Omental fat pad (tissue), 4 donors: ENCODE measurements at places on chromosomes 7 and 10.

DNA sequence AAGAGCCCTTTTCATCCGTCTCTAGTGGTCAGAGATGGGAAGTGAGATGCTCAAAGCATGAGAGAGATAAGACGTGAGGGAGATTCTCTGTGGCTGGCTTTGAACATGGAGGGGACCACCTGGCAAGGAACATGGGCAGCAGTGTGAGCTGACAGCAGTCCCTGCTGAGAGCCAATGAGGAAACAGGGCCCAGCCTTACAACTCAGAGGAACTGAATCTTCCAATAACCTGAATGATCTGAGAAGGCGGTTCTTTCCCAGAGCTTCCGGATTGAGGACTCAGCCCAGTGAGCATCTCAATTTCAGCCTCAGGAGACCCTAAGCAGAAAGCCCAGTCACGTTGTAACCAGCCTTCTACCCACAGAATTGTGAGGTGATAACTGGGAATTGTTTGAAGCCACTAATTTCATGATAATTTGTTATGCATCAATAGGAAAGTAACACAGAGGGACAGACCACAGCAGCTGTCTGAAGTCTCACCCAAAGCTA, 33.9 kb upstream of the IKZF1 start:
- DNase-seq, result no peak

DNA sequence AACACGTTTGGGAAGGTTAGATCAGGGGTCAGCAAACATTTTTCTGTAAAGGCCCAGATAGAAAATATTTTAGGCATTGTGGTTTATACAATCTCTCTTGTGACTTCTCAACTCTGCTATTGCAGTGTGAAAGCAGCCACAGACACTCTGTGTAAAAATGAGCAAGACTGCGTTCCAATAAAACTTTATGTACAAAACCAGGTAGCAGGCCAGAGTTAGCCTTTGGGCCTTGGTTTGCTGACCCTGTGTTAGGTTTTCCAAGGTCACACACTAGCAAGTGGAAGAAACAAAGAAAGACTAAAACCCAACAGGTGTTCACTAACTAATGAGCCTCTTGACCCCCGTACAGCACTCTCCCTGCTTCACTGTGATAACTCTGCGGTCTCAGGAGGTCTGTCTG, 14.9 kb upstream of the PAXIP1 start:
- no peak for DNase-seq

- DNase-seq, result no peak
These were observed 24.3 kb downstream of the FBXW4 start for GRCh38 chr10:101670635-101671034.

- no peak for DNase-seq
These were observed 1.9 kb downstream of the INA start for GRCh38 chr10:103278862-103279298.

GRCh38 chr10:17229717-17229966, 1.6 kb downstream of the VIM start:
- no peak for DNase-seq

DNA sequence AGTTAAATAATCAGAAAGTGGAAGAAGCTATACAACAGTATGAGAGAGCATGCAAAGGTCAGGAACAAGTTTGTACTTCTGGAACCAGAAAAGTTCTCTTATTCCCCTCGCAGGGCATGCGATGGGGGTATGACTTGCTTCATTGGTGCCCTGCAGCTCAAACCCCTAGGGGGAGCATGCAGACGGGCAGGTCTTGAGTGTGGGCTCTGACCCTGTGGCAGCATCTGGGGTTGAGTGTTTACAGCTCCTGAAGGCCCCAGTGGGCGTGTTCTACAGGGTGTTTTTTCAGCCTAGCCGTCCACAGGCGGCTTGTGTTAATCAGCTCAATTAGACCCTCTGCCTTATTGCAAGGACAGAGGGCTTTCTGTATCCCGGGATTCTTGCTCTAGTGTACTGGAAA, 44.5 kb downstream of the KIF20B start:
- DNase-seq, result no peak

GRCh38 chr10:113278221-113278620, 274.6 kb upstream of the HABP2 start:
- DNase-seq, result no peak

DNA sequence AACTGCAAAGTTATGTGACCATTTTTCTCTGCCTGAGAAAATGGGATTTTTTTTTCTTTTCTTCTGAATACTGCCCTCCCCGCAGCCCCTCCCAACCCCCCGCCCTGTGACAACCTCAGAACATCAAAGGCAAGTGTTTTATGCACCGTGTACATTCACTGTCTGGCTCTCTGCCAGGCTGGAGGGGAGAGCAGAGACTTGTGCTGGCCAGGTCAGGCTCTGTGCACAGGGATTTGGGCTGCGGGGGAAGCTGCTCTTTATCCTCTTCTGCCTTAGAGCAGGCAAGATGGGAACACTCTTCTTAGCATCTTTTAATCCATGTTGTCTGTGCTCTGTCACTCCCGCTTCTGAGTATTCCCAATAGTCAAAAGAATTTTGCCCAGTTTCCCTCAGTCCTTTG, 195.1 kb downstream of the CCSER2 start:
- no peak for DNase-seq

- DNase-seq, result no peak
These were observed 56.2 kb downstream of the JMJD1C start for GRCh38 chr10:63409465-63410027.

DNA sequence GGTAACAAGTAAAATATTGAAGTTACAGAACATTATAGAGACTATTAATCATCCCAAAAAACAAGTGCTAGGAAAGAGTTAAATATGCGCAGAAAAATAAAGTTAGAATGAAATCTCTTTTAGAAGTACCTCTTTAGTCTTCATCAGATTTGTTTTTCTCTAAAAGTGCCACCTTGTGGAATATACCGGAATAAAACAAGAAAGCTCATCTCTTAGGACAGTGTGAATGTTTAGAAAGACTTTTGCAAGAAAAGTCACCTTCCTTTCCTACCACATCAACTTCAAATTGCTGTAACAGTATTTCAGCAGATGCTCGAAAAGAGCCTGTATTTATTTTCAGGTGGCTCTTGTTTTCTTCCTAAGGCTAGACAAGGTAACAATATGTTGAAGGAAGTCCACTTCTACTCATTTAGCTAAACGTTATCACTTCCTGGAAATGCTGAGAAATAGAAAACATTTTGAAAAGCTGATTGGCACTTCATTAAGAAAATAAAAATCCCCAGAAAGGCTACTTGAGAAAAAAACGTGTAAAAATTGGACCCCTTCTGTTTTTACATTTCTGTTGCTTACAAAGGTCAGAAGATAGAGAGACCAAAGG, 19.8 kb upstream of the FAM133B start:
- no peak for DNase-seq

GRCh38 chr10:3043512-3044368, 23.6 kb upstream of the PFKP start:
- no peak for DNase-seq

DNA sequence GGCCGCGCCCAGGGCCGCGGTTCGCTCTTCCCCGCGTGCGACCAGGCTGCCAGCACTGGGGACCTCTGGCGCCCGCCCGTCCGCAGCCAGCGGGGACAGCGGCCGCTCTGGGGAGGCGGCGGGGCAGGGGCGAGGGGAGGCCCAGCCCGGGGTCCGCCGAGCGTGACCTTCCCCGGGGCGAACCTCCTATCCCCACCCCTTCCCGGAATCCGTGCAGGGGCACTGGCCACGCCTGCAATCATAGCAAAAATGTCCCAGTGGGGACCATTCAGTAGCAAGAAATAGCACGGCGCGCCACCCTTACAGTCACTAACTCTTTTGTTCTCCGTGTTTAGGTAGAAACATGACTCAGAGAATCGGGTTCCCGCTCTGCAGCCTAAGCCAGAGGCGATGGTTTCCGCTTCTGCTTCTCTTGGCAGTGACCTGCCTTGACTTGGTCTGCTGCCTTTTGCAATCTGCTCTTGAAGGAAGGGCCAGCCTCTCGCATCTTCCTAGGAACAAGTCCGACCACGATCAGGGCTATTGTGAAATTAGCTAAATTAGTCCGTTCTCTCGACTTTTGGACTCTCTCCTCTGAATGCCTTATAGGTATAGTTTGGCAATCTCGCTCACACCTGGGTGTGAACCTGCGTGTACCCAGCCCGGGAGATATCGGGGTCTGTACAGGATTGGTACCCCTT, 79.3 kb upstream of the ACBD5 start:
- DNase-seq, result no peak

DNA sequence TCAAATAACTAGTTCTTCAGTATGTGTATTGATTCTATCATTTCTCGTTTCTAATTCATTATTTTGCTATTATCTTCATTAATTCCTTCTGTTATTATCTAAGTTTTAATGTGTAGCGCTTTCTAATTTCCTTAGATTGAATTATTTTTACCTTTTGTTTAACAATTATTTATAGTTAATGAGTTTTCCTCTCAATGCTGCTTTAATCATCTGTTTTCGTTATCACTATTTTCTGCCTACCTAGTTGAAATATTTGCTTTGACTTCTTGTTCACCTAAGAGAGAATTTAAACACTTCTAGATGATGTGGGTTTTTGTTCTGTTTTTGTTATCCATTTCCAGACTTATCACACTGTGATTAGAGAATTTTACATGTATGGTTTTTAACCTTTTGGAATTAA, 37.5 kb upstream of the MTPN start:
- DNase-seq, result no peak

GRCh38 chr7:159051916-159052315, 92.8 kb downstream of the VIPR2 start:
- no peak for DNase-seq

GRCh38 chr7:7418997-7419396, 116.7 kb downstream of the COL28A1 start:
- DNase-seq, result no peak

DNA sequence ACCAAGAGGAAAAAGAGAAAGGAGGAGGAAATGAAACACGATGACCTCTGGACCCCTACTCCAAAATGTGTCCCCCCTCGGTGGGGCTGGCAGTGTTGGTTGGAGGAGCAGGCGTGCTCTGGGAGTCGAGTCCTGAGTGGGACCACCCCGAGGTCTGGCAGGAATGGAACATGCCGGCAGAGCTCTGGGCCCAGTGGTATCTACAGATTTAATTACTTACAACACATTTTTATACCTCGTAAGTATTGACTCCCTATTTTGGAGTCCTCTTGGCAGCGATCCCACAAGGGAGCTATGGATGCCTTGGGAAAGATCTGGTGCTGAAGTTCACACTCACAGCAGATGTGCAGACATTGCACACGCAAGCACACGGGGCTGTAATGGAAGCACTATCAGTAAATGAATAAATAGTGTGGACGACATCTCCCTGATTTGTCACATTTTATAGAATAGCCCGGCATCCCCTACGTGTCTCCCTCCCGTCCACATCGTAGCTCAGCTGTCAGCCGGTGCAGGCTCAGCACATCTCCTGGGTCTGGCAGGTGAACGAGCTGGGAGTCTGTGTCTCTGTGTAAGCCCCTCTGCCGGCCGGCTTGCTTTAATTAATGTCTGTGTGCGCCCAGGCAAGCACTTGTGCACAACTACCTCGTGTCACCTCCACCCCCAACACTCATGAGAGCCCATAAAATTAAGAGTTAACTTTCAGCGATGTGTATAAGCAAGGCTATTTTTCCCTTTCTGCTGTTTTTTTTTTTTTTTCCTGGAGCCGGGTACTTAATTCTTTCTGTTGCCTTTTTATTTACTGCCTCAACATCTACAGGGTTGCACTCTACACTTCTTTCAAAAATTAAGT, 603.2 kb downstream of the LRMDA start:
- DNase-seq, result no peak

DNA sequence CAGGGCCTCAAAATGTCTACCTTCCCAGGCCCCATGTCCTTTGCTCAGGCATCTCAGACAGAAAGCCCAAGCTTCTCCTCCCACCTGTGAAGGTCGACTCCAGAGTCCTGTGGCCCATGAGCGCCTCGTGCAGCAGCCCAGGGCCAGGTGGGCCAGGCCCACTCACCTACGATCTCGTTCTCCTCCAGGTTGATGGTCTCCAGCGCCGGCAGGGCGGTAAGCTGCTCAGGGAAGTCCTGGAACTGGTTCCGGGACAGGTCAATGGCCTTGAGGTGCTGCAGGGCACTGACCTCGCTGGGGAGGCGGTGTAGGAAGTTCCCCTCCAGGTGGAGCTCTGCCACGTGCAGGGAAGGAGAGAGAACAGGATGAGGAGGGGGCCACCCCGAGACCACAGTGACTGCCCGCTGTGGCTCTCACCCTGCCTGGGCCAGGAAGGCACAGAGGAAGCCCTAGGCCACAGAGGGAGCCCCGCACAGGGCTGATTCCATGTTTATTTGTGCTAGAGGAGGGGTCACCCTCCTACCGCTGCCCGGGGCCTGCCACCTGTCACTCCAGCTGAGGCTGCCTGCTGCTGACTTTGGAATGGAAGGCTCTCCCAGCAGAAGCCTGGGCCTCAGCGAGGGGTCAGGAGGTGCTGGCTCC, 40.0 kb upstream of the NPFFR1 start:
- DNase-seq, result no peak

DNA sequence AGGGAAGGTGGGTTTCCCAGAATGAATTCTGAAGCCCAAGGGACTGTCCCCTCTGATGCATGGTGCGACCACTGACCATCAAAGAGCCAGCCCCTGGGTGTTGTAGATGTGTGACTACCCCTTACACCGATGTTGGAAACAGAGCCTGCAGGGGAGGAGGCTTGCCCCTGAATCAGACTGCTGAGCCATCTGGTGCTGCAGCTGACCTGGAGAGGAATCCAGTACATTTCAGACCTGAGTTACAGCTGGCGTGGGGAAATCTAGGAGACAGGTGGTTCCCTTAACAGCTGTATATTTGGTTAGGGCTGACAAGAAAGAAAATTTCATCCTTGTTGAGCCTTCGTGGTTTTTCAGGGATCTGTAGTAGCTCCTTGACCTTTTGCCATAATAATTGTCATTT, 195.5 kb downstream of the CELF2 start:
- DNase-seq, result no peak

GRCh38 chr7:12690041-12690878, 2.8 kb downstream of the ARL4A start:
- DNase-seq, result no peak

DNA sequence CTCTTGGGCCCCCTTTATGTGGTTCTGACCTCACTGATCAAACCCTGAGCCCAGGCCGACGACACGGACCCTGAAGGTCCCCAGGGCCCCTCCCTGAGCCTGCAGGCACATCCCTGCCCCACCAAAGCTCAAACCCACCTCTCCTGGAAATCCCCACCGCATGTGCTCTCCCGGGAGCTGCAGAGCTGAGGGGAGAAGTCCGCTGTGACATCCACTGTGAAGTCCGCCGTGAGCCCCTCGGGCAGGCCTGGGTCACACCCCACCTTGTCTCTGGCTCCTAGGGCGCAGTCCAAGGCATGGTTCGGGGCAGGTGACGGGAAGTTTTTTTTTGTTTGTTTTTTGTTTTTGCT, 100.2 kb downstream of the MICALL2 start:
- no peak for DNase-seq

DNA sequence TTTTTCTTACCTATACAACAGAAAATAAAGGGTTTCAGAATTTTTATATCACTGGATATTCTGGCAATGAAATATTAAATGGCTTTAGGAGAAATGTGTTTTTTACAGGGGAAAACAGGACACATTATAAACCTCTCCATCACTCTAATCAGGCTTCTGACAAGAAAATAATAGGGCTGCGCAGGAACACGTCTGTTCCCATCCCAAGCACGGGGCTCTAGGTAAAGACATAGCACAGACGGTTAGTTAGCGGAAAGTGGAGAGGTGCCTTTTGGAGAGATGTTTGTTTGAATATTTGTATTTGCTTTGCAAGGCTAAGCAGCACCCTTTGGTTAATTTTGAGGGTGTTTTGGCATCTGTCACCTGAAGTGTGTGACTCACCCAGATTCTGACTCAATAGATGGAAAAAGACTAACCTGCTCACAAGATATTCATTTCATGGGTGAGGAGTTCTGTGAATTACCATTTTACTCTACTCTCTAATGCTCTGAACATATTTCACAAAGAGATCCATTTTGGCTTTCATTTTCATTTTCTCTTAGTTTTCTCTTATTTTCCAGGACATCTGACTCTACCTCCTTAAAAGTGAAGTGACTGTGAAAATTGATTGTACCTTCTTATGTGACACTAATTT, 174.5 kb upstream of the AKR1E2 start:
- DNase-seq, result no peak
